ENCODE measurements at places on chromosomes 7 and 10. TPM values are rescaled to one million over a fixed set of nuclear protein-coding genes. Genes with fewer than 3 reads are reported as not detected.

- H3K27me3 ChIP-seq = no peaks in the 10 kb centered on the region
- no peak overlapping the region for H3K4me3 ChIP-seq
- H3K27ac ChIP-seq = no peak overlapping the region
- H3K4me1 ChIP-seq = peaks cover 12% of the 10 kb centered on the region
- DNase-seq = no peak
Observed at GRCh38 chr7:91030680-91031380, 233.4 kb upstream of the FZD1 start.

DNA sequence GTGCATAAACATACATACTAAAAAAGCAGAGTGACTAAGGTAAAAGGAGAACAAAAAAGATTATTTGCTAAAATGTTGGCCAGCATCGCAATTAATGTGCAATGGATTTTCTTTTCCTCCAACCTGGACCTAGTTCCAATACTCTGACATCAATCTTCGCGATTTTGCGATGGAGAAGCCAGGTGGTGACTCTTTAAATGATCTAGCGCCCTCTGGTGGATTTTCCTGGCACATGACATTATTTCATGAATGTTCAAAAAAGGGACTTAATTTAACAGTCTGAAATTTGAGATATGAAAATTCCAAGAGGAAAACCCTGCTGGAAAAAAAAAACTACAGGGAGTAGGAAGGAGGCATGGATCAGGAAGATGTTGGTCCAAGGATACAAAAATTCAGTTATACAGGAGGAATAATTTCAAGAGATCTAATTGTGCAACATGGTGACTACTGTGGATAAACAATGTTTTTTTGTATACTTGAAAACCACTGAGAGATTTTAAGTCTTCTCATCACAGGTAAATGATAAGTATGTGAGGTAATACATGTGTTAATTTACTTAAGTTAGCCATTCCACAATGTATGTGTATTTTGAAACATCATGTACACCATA lies 4.3 kb upstream of the KCNMA1 start:
- H3K27me3 ChIP-seq = peaks cover 9% of the 10 kb centered on the region
- H3K4me1 ChIP-seq = no peaks in the 10 kb centered on the region
- peak; percentile 89 for DNase-seq
- H3K4me3 ChIP-seq = no peak overlapping the region
- no peaks in the 10 kb centered on the region for H3K36me3 ChIP-seq
- H3K27ac ChIP-seq = no peak overlapping the region

GRCh38 chr10:71812016-71812912 lies 38.8 kb downstream of the PSAP start:
- H3K27ac ChIP-seq = no peak overlapping the region
- H3K27me3 ChIP-seq = no peaks in the 10 kb centered on the region
- DNase-seq = peak; percentile 69
- H3K36me3 ChIP-seq = 0 out of 2 replicates have a peak, but pooled peaks cover 3% of the 10 kb centered on the region
- no peaks in the 10 kb centered on the region for H3K4me1 ChIP-seq

The ANKRD30A gene
- total RNA-seq = not detected

DNA sequence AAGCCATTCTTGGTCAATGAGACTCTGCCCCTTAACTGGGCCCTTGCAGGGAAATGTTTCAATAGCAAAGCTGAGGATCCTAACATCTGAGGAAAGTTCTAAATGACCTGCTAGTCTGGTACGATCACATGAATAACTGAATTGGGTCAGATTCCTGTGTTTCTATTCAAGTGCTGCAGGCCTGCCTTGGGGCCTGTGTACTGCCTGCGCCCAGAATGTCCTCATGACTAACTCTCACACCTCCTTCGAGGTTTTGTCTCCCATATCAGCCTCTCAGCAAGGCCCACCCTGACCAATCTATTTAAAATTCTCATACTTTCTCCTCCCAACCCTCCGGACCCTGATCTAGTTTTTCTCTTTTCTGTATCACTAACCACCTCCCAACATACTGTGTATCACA lies 4.4 kb downstream of the JAZF1 start:
- no peak overlapping the region for H3K4me3 ChIP-seq
- peaks cover 7% of the 10 kb centered on the region for H3K4me1 ChIP-seq
- H3K27ac ChIP-seq = no peak overlapping the region
- H3K36me3 ChIP-seq = no peaks in the 10 kb centered on the region
- no peak for DNase-seq

The MBL2 gene
- total RNA-seq = not detected

GRCh38 chr7:105699568-105700236 lies 118.4 kb upstream of the EFCAB10 start:
- H3K36me3 ChIP-seq = no peaks in the 10 kb centered on the region
- H3K27me3 ChIP-seq = no peaks in the 10 kb centered on the region
- H3K27ac ChIP-seq = no peak overlapping the region
- H3K4me1 ChIP-seq = no peaks in the 10 kb centered on the region
- no peak overlapping the region for H3K4me3 ChIP-seq

DNA sequence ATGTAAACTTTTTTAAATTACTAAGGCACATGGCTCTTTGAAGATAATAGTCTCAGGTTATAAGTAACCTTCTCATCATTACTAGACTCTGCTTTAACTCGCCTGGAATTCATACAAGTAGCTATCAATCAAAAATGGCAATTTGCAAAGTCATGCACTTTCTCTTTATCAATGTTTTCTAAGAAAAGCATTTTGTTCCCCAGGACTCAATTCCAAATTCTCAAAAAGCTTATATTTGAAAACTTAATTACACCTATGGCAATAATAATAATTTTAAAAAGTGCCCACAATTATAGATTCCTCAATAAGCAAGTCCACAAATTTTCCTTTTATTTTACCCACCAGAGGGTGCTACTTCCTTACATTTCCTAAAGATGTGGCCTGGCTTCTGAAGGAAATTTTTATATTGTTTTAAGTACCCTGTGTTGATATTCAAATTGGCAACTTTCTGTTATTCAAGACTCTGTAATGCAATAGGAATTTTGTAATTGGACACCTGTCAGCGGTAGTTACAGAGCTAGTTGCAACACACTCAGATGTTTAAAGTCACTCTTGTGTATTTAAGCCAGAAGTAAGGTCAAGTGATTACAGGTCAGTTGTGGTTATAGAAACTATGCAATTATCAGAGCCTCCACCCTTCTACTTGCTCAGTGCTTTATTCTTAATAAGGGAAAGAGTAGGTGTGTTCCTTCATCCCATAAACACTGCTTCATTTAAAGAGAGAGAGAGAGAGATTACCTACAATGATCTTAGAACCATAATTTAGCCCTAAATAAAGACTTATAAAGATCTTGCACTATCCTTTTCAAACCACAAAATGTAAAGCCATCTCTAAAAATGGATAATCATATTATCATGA lies 47.1 kb upstream of the HYAL4 start:
- no peak overlapping the region for H3K4me3 ChIP-seq
- H3K27me3 ChIP-seq = no peaks in the 10 kb centered on the region
- H3K36me3 ChIP-seq = no peaks in the 10 kb centered on the region
- peaks cover 12% of the 10 kb centered on the region for H3K4me1 ChIP-seq
- peak; percentile 62 for DNase-seq

- H3K27ac ChIP-seq = no peak overlapping the region
- no peaks in the 10 kb centered on the region for H3K27me3 ChIP-seq
- DNase-seq = no peak
- H3K36me3 ChIP-seq = no peaks in the 10 kb centered on the region
- H3K4me3 ChIP-seq = no peak overlapping the region
Observed at GRCh38 chr10:61356354-61356753, 96.8 kb downstream of the TMEM26 start.

DNA sequence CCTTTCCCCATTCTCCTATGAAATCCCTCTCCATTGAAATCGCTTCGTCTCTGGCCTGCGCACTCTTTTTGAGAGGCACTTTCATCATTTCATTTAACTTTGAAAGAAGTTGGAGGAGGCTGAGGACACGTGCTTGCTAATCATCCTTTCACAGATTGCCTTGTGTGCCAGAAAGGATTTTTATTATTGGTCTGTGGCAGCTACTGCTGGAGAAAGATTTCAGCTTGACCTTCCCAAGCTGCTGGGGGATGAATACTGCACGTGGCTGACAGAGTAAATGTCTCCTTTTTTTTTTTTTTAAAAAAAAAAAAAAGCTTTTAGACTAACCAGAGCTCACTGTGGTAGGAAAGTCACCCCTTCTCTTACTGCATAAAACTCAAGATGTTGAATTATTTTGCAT lies 44.2 kb upstream of the KCNIP2 start:
- DNase-seq = no peak
- H3K4me3 ChIP-seq = no peak overlapping the region
- H3K27ac ChIP-seq = no peak overlapping the region
- H3K27me3 ChIP-seq = no peaks in the 10 kb centered on the region
- H3K36me3 ChIP-seq = no peaks in the 10 kb centered on the region

DNA sequence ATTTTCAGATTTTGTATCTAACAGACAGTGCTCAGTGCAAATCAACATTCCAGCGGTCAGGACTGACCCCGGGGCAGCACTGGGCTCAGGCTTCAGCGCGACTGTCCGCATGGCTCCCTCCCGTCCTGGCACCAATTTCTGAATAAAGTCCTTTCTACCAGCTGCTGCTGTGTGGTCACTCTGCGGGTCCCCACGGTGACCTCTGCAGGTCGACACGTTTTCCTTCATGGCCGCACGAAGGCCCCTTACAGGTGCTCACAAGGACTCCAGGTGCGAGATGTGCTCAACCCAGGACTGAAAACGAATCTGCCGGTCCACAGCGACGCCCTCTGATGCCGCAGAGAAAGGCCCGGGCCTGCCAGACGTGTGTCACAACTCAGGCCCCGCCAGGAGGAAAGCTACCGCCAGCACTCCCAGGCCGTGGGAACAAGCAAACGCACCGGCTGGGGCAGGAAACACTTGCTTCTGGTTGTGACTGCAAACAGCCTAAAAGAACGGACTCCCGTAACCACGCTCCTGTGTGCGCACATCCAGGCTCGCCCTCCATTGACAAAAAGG lies 3.7 kb upstream of the UTF1 start:
- H3K4me3 ChIP-seq = no peak overlapping the region
- no peaks in the 10 kb centered on the region for H3K4me1 ChIP-seq
- H3K27me3 ChIP-seq = no peaks in the 10 kb centered on the region
- no peaks in the 10 kb centered on the region for H3K36me3 ChIP-seq
- no peak for DNase-seq
- H3K27ac ChIP-seq = no peak overlapping the region

GRCh38 chr10:5288359-5288758 lies 76.4 kb upstream of the UCN3 start:
- H3K27ac ChIP-seq = no peak overlapping the region
- no peaks in the 10 kb centered on the region for H3K36me3 ChIP-seq
- H3K27me3 ChIP-seq = no peaks in the 10 kb centered on the region
- H3K4me3 ChIP-seq = no peak overlapping the region

GRCh38 chr10:62813981-62814380 lies 2.2 kb downstream of the EGR2 start:
- H3K4me3 ChIP-seq = no peak overlapping the region
- no peaks in the 10 kb centered on the region for H3K36me3 ChIP-seq
- H3K27me3 ChIP-seq = no peaks in the 10 kb centered on the region
- H3K27ac ChIP-seq = no peak overlapping the region
- H3K4me1 ChIP-seq = peaks cover 4% of the 10 kb centered on the region

GRCh38 chr10:45383682-45384330 lies 9.8 kb downstream of the ALOX5 start:
- no peaks in the 10 kb centered on the region for H3K36me3 ChIP-seq
- H3K4me1 ChIP-seq = no peaks in the 10 kb centered on the region
- no peak overlapping the region for H3K4me3 ChIP-seq
- no peak overlapping the region for H3K27ac ChIP-seq

The APBB1IP gene
- not detected for total RNA-seq

DNA sequence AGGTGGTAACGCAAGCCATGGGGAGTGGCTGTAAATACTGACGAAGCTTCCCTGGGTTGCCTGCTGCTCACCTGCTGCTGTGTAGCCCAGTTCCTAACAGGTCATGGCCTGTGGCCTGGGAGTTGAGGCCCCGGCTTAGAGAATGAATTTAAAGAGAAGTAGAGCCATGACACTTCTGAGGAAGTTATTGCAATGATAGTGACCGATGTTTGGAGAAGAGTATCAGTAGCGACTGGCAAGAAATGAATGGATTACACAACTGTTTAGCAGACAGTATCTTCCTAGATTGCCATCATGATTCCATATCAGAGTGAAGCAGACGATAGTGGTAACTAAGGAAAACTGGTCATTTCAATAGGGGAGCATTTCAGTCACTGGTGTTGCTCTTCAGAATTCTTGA lies 249.6 kb downstream of the PLXDC2 start:
- H3K36me3 ChIP-seq = no peaks in the 10 kb centered on the region
- H3K4me1 ChIP-seq = no peaks in the 10 kb centered on the region
- H3K4me3 ChIP-seq = no peak overlapping the region
- H3K27ac ChIP-seq = no peak overlapping the region
